ENCODE measurements at places on chromosomes 4 and X. TPM values are rescaled to one million over a fixed set of nuclear protein-coding genes. Genes with fewer than 3 reads are reported as not detected.

CENPE gene
- 29.7 TPM for total RNA-seq

GRCh38 chrX:154735695-154736393 lies 15.0 kb downstream of the GAB3 start:
- DNase-seq, result no peak

DNA sequence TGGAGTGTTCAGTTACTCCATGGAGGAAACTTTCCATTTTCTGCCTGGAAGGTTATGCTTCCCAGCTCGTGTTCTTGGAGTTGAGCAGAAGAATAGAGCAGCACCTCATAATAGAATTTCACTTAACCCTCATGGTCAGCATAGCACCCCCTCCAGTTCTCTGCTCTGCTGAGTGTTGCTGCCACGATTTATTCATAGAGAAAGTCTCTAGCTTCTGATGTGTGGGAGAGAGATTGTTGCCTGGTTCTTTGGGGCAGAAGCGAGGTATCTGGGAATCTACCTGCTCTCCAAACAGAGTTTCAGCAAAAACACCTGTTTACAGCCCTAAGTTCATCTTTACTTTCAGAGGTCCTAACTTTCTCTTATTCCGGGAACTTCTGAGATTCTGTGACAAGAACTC lies 3.9 kb upstream of the DTHD1 start:
- no peak for DNase-seq

FRMPD3 gene
- total RNA-seq, result 0.17 TPM

KLHL4 gene
- not detected for total RNA-seq

PLXNA3 gene
- total RNA-seq, result 52.4 TPM

DGAT2L6 gene
- total RNA-seq, result not detected

MGST2 gene
- total RNA-seq, result 8.2 TPM

DNA sequence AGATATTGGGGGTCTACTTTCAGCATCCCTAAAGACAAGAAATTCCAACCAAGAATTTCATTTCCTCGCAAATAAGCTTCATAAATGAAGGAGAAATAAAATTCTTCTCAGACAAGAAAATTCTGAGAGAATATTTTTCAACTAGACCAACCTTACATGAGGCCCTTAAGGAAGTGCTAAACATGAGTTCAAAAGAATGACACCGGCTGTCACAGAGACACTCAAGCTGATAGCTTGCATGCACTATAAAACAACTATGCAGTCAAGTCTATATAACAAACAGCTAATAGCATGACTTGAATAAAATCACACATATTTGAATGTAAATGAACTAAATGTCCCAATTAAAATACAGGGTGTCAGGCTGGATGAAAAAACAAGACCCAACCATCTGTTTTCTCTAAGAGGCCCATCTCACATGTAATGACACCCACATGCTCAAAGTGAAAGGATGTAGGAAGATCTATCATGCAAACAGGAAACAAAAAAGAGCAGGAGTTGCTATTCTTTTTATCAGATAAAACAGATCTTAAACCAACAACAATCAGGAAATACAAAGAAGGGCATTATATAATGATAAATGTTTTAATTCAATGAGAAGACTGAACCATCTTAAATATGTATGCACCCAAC lies 27.2 kb downstream of the FAAH2 start:
- no peak for DNase-seq

DNA sequence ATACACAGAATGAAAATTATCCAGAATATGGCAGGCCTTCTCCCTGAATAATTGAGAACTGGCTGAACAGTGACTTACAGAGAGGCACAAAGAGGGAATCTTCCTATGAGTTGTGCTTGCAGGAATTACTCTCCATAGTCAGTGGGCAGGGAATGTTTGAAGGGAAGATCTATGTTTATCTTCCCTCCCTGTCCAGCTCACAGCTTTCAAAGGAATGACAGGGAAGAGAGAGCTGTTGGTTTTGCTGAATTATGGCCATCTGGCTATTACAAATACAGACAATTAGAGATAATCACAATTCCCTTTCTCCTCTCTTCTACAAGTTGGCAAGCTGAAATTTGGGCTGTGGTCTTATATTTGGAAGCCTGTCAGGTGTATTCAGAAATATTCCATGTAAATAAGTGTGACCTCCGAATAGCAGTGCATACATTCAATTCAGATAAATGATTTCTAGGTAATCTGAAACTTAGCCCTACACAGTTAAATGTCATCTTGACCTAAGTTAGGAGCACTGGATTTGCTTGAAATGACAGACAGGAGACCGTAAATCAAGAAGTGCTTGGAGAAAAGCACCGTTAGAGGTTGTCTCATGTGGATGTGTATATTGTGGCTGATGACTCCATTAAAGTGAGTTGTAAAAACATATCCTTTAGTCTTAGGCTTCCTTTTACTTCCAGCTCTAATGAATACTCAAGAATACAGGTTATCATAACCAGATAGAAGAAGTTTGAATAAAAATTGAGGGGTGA lies 136.8 kb downstream of the C4orf33 start:
- DNase-seq, result no peak

DNA sequence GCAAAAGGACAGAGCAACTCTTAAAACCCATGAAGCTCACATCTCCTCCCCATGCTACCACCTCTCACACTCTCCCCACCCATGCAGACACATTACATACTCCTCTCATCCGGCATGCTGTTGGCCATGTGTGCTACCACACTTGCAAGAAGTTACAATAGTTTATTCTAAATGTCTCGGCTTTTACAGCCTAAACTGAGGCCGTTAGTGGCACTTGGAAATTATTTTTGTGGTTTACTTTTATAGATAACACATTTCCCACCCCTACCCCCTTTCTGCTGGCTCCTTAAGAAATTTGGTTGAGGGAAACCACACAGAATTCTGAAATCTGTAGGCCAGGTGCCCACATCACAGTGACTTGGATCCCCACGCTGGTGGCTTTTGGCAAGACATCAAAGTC lies 141.1 kb upstream of the HHIP start:
- DNase-seq, result no peak

CTAG1A gene
- not detected for total RNA-seq

GRCh38 chr4:19831644-19832285 lies 419.9 kb upstream of the SLIT2 start:
- no peak for DNase-seq

PSAPL1 gene
- not detected for total RNA-seq

DNA sequence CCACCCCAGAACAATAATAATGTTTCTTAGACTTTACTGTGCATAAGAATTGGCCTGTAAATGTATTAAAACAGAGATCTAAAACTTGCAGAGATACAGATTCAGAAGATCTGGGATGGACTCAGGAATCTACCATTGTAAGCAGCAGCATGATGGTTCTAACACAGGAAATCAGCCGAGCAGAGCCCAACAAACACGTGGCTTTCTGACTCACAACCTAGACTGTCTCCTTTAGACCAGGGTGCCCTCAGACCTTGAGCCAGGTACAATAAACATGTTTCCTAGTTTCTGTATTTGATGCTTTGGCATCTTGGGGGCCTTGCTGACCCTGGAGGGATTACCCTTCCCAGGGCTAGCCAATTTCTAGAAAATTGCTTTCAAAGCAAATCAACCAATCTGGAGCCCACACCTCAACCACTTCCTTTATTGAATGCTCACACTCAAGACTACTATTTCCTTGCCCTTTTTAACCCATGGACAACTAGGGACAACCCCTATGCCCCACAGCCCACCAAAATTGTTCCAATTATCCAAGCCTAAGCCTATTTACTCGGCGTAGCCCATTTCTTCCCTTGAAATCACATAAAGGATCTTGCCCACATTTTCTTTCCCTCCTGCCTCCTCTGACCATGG lies 80.5 kb downstream of the TBC1D9 start:
- DNase-seq, result no peak

GRCh38 chr4:44056721-44057151 lies 391.9 kb downstream of the KCTD8 start:
- no peak for DNase-seq

DNA sequence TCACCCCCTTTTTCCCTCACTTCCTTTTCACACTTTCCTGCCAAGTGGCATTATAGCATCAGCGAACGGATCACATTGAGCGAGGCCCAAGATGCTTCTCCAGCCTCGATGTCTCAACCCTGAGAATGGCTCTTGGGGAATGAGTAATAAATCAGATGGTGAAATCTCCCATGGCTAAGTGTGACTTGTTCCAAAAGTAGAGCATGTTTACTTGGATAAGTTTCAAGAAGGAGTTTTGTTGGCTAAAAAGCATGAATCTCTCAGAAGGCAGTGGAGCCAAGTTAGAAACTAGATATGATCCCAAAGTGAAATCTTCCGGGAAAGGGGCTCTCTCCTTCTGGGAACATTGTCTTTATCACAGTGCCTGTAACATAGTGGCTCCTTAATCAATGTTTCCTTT lies 316.3 kb downstream of the CAMK2D start:
- DNase-seq, result no peak

- DNase-seq, result no peak
These were observed 282.0 kb downstream of the GALNTL6 start for GRCh38 chr4:172095161-172095560.

DNA sequence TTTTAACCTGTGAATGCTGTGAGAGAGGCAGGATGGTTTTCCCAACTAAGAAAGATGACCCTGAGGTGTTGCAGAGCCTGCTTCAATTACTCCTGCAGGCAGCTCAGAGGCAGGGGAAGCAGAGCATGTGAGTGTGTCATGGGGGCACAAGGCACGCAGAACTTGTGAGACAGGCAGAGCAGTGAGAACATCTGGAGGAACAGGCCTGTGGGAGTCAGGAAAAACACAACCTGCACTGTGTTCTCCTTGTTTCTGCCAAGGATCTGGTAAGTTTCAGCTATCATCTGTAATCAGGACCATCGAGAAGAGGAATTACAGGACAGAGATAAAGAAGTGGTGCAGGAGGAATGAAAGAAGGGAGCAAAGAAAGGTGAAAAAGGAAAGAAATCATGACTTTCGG lies 741.8 kb upstream of the INTU start:
- DNase-seq, result no peak

DNA sequence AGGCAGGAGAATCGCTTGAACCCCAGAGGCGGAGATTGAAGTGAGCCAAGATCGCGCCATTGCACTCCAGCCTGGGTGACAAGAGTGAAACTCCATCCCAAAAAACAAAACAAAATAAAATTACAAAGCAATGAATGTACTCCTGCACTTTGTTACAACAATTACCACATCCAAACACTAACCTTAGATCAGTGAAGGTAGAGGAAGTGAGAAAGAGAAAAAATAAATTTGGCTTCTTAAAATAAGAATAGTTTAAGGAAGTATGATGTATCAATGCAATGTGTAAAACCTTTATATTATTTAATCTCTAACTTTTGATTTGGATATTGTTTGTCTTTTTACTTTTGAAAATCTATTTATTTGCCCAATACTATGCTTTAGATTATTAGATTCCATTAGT lies 21.7 kb upstream of the CSN1S1 start:
- no peak for DNase-seq

ZFYVE28 gene
- total RNA-seq, result 25.6 TPM

MAOA gene
- 1.8 TPM for total RNA-seq

GRCh38 chr4:70437197-70437596 lies 34.8 kb upstream of the MUC7 start:
- DNase-seq, result no peak

DNA sequence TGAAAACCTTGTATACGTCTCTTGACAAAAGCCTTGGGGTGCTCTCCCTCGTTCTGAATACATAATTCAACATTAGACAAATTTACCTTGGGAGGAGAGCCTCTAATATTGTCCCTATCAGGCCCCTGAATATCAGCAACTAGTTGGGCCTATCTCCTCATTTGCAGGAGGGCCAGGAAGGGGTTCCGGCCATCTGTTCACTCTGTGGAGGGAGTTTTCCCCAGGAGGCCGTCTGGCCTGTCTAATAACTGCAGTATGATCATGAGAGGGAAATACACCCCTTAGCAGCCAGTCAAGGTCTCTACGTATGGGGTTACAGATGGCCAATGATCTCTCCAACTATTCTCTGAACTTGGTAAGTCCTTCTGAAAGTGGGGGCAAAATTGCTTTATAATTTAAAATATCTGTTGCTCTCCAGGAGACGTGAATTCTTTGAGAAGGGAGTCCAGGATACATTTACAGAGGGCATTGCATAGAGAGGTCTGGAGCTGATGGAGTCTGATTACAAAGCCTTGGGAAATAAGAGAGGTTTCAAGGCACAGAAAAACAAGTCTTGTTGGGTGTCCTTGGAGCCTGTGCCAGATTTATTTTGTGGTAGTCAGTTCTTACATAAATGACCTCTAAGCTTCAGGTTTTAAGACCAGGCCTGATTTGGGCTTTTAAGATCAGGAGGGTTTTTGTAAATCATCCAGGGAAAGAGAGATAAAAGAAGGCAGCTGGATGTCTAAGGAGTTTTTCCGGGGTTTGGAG lies 48.2 kb upstream of the UXT start:
- no peak for DNase-seq

DNA sequence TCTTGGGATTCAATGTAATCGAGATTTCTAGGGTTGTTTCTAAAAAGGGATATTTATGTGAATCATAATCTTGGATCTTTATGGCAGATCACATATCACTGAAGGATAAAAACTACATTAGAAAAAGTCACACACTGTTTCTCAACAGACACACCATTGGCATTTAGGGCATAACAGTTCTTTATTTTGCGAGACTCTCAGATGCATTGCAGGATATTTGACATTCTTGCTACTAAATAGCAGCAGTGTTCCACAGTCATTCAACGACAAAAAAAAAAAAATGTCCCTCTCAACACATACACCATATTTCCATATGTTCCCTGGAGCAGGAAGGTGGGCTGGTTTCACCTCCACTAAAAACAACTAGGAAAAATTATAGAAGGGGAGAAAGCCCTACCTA lies 243.4 kb upstream of the PCDH18 start:
- no peak for DNase-seq

TCEAL3 gene
- total RNA-seq, result 5.4 TPM

NPY5R gene
- not detected for total RNA-seq

ATP1B4 gene
- total RNA-seq, result not detected

DNA sequence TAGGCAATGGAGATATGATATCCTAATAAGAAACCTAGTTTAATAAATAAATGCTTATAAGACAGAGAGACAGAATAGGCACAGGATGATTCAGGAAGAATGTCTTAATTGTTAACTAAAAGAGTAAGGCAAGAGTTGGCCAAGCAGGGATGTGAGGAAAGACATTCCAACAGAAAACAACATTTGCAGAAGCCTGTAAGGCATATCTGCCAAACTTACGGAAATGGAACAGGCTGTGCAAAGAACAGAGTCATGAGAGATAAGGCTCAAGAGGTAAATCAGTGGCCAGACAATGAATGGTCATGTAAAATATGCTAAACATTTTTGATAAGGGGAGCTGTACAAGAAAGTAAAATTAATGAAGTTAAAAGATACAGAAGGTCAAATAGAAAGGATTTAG lies 134.9 kb downstream of the KCTD8 start:
- no peak for DNase-seq

GRCh38 chr4:54498661-54499111 lies 159.1 kb upstream of the KIT start:
- no peak for DNase-seq

POU3F4 gene
- total RNA-seq, result not detected

GRCh38 chr4:182213004-182213403 lies 30.2 kb upstream of the TENM3 start:
- no peak for DNase-seq

SORBS2 gene
- total RNA-seq, result not detected

KDR gene
- total RNA-seq, result not detected

SSX4 gene
- total RNA-seq, result not detected
